GM23248 (cell line): ENCODE measurements at places on chromosomes 4 and X.
A peak's percentile ranks its signal among the peaks of the same experiment; 100 is the strongest.

DNA sequence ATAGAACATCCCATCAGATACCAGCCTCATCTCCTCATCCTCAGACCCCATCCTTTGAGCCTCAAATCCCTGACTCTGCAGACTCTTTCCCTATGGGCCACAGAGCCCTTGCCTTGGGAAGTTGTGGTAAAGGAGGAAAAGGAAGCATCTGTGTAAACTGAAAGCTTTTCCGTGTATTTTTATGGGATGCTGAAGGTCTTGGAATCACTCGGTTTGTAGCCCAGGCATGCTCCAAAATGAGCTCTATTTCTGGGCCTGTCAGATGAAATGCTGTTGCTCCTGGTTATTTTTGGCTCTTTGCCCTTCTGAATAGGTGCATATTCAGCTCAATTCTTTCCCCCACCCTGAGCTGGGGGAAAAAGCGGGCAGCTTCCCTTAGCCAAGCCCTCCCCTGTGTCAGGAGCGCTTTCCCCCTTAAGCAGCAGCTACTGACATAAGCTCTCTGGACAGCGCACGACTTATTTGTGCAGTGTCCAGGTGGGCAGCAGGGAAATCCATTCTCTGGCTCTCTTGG, 5.0 kb upstream of the SEL1L3 start:
- no peak for DNase-seq

GRCh38 chr4:48546336-48546735, 56.3 kb downstream of the ZAR1 start:
- peak; percentile 67 for DNase-seq

GRCh38 chr4:127214016-127214415, 418.7 kb upstream of the INTU start:
- DNase-seq: no peak

DNA sequence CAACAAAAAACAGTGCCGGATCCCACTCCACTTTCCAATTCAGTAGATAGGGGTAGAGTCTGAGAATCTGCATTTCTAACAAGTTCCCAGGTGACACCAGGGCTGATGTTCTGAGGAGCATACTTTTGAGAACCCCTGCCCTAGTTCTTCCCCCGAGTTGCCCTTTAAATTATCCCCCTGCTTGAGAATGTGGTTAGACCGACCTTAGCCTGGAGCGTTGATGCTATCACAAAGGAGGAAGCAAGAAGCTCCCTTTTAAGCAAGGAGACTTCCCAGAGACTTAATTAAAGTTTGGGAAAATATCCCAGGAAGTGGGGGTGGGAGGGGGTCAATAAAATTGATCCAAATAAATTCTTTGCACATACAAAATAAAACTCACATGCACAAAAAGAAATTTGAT, 485.9 kb downstream of the SMARCA1 start:
- DNase-seq: no peak

DNA sequence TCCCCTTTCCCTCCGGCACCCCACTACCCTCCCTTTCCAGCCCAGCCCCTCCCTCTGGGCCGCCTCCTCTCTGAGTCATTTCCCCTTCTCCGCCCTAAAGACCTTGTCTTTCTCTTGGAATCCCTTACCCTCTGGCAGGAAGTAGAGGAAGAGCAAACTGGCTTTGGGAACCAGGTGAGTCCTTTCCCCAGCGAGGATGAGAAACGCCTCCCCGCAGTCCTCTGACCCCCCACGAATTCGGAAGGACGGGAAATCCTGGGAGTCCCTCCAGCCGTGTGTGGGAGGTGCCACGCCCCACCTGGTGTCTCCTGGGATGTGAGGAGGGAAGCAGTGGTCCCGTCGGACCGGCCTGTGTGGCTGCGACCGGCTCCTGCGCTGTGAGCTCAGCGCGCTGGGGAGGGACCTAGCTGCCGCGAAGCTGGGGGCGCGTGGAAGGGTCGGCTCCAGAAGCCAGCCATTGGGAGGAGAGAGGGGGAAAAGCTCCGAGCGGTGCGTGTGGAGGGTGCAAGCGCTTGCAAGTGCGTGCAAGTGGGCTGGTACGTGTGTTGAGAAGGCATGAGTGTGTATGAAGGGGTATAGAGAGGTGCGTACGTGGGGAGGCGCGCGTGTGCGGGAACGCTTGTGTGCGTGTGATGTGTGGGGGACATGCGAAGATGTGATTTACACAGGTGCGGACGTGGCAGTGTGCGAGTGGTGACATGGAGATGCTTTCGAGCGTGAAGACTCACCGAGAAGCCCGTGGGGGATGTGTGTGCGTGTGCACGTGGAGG, 46.3 kb downstream of the TEX13B start:
- peak; percentile 12 for DNase-seq
